ENCODE measurements at places on chromosomes 13 and 19.

- DNase-seq = no peak
These were observed 14.7 kb downstream of the TMPRSS9 start for GRCh38 chr19:2374808-2375207.

DNA sequence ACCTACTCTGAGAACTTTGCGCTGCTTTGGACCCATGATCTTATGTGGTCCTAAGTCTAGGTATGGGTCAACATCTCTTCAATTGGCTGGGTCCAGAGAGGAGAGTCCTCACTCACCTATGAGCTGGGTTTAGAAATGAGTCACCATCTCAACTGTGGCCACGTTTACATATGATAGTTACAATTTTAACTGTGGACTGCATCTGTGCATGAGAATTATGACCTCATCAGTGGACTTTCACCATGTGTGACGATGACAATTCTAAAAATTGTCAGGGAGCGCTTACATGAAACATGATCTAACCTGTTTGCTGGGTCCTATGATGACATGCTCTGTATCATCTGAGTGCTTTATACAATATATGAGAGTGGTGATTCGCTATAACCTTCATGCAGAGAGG lies 12.7 kb upstream of the ZNF724 start:
- DNase-seq = no peak

DNA sequence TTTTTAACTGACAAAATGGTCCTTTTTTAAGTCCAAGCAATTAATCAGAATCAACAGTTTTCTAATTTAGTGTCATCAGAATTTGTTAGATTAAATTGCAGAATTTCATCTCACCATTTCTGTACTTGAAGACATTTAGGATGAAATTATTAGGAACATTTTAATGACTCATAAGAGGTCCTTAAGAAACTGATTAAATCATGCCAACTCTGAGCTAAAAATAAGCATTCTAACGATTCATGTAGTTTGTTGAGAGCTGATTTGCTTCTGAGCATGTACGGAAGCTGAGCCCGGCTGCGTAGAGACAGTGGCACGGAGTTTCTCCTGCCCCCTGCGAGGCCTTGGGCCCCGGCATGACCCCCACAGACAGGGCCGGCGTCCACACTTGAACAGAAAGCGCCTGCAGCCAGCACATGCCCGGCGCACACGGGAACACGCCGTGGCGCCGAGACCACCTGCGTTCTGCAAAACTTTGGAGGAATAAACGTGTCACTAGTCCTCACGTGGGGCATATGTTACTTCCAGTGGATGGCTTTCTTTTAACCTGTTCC lies 89.7 kb upstream of the MCF2L start:
- no peak for DNase-seq

DNA sequence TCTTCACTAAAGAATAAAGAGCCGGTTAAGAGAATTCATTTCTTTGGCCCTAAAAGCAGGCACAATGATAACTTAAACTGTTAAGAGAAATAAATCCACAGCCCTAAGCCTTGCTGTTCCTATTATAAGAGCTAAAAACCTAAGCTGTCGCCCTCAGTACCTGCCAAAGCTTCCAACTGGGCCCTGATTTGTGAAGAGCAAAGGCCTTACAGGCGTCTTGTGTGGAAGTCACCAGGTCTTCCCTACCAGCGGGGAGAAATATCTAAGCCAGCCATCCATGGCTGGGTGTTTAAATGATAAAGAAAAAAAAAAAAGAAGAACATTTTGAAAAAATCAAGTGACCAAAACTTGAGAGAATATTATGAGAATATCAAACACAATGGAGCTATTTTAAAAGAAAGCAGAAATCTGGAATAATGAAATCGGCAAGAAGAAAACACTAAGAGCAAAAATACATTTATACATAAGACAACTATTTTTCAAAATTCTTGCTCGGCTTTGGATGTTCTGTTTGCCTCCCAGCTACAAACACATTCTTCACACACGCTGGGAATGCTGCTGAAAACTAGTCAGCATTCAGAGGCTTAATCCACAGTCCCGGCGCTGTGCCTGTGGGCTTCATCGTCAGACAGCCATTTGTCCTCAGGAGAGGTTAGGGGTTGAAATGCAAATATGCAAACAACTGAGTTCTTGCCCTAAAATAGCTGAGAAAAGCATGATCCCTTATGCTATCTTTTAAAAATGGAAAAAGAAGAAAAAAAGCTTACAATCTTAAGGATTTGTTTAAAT lies 89.8 kb upstream of the LSM14A start:
- DNase-seq = no peak

DNA sequence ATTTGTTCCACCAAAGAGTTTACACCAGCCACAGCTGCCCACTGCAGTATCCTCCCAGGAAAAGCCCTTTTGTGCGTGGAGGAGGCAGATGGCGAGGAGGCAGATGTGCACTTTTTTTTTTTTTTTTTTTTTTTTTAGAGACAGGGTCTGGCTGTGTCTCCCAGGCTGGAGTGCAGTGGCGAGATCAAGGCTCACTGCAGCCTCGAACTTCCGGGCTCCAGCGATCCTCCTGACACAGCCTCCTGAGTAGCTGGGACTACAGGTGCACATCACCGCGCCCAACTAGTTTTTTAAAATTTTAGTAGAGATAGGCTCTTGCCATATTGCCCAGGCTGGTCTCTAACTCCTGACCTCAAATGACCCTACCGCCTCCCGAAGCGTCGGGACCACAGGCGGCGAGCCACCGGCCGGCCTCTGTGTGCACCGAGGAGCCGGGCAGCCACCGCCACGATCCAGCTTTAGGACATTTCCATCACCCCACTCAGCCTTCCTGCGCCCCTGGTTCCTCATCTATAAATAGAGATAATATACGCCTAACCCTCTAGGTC lies 563 bp upstream of the PDCD5 start:
- peak; percentile 22 for DNase-seq

- no peak for DNase-seq
These were observed 7.2 kb downstream of the SIN3B start for GRCh38 chr19:16836115-16837034.

GRCh38 chr13:23572836-23573235 lies 2.6 kb downstream of the TNFRSF19 start:
- DNase-seq = no peak

DNA sequence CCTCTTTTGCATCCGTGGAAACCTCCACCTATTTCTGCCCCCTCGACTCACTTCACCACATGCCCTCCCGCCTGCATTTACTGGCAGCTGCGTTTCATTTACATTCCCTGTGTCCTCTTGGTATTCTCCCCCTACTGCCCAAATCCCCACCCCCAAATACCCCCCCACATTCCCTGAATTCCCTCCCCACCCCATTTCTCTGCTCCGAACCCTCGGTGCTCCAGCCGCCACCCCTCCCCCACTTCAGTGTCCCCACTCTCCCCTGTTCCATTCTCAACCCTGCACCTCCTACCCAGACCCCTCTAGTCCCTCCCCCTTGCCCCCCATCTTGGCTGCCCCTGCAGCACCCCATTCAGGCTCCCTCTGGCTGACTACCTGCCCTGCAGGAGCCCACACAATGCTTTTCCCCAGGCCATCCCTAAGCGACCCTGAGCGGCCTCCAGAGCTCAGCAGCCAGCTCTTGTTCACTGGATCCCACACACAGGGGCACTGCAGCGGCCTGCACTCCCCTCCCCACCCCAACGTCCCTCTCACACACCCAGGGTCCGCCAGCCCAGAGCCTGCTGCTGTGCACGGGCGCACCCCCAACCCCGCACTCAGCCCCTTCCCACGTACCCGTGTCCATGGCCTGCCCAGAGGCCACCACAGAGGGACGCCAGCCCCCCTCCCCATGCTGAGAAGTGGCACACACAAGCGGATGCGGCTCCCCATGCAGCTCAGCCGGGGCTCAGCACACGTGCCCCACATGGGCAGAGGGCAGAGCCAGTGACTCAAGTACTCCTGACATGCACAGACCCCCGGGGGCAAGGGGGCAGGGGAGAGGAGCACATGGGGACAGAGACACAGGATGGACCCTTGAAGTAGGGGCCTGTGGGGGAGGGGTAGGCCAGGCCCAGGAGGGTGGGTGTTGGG lies 26.3 kb downstream of the SHANK1 start:
- peak; percentile 24 for DNase-seq

GRCh38 chr13:92717857-92718256 lies 508.8 kb upstream of the GPC6 start:
- DNase-seq = no peak

DNA sequence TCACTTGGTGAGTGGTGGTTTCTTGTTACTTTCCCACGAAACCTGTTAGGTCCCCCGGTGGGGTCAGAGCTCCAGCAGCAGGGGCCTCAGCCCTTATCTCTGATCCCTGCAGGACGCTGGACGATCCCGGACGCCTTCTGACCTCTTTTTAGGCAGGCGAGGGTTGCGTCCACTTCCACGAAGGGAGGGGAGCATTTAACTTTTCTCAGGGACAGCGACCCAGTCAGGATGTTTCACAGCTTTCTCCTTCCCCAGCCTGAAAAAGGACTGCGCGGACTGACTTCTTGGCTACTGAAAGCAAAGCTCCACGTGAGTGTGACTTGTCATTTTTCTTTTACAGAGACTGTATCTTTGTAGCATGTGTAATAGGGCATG lies 692 bp downstream of the ZNF234 start:
- DNase-seq = no peak

- peak; percentile 20 for DNase-seq
These were observed 403.5 kb upstream of the GPC6 start for GRCh38 chr13:92823059-92823458.

DNA sequence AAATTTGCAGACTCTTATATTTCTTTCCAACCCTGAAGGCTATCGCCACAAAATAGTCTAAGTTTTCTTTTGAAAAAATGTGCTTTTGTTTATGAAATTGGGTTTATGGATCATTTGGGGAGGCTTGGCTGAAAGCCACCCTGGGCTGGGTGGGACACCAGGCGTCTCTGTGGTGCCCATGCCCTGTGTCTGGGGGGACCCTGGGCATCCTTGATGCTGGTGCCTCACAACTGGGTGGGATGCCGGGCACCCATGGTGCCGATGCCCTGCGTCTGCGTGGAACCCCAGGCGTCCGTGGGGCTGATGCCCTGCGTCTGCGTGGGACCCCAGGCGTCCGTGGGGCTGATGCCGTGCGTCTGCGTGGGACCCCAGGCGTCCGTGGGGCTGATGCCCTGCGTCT lies 105.0 kb downstream of the RAB20 start:
- no peak for DNase-seq

DNA sequence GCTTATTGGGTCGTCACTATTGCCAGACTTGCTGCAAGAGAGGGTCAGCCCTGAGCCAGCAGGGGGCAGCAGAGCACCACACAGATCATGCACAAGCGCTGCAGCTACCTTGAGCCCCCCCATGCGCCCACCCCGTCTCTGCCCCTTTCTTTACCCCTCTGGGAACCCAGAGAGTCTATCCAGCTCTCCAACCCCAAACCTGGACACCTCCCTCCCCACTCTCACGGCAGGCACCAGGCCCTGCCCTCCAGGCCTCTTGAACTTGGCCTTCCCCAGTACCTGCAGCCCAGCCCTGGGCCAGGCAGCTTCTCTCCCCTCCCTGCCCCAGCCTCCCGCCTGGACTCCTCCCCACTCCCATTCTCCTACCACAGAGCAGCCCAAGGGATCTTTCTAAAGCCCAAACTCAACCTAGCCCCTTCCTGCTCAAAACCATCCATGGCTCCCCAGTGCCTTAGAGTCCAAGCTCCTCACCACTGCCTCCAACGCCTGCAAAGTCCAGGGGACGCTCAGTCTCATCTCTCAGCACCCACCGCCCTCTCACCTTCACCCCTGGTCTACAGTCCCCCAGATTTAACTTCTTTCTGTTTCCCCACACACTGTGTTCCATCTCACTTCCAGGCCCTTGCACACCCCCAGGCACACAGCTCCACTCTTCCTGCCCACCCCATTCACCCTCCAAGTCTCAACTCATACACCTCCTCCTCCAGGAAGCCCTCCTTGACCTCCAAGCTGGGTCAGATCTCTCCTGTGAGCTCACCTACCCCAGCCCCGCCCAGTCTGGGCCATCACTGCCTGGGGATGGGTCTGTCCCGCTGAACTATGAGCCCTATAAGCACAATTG lies 9.4 kb upstream of the CEACAM16 start:
- DNase-seq = peak; percentile 35

DNA sequence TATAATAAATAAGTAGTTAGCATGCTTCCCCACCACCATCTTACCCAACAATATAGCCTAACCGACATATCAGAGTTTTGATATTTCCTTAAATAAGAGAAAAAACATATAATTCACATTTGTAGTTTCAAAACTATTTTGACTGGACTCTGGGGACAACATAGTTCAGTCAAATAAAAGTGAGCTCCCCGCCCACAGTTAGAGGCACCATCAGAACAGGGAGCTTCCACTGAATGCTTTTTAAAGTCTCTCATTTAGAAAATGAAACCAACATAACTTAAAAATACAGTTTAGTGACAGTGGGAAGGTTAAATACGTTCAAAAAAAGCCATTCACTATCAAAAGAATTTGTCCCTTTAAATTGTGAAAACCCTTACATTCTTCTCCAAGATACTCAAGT lies 92.8 kb downstream of the EPSTI1 start:
- DNase-seq = no peak

- no peak for DNase-seq
These were observed 108.3 kb upstream of the ZNF536 start for GRCh38 chr19:30263830-30264381.

- DNase-seq = no peak
These were observed 1.1 kb upstream of the NFIC start for GRCh38 chr19:3365093-3365835.

DNA sequence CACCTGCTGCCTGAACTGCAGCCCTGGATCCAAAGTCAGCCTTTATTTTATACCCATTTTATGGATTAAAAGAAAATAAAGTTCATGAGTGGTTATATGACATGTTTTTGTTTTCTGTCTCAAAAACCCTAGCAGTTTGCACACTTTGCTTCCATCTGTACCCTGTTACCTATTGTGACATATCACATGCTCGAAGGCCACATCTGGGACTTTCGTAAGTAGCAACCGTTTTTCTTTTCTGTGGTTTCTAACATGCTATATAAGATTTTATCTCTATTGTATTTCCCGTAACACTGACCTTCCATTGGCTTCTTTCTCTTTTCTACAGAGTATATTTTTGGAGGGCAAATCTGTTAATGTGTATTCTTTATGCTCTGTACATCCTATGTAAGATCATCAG lies 1007.2 kb downstream of the PCDH9 start:
- DNase-seq = no peak

DNA sequence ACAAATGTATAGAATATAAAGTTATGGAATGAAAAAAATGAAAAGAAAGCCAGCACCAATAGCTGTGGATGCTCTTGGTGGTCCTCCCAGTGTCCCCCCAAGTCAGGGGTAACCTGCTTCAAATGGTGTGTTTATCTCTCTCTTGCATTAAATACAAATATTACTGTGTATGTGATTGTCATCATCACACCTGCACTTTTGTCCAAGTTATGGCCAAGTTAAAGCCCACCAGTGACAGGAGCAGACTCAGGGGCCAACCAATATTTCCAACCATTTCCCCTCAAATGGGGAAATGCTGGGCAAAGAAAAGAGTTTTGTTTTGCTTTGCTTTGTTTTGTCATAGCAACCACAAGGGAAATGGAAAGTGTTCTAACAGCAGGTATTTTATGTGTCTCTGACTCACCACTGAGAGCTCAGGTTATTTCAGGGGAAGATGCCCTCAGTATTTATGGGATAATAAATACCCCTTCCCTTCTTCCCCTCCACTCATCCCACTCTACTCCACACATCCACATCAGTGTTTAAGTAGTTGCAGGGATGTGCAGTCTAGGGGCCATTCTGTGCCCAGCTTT lies 133.6 kb downstream of the COL4A1 start:
- no peak for DNase-seq

Measured in NCI-H1417 (cell line).